ENCODE measurements at places on chromosomes 2 and 18. TPM values are rescaled to one million over a fixed set of nuclear protein-coding genes. Genes with fewer than 3 reads are reported as not detected.

The CYS1 gene
- under 0.01 TPM for total RNA-seq

The ZSWIM2 gene
- not detected for total RNA-seq

The METTL4 gene
- total RNA-seq = 6.7 TPM

The TNS1 gene
- total RNA-seq = 45.2 TPM
